Renal pelvis (tissue), 12 donors: ENCODE measurements at places on chromosomes 6 and 20. TPM values are rescaled to one million over a fixed set of nuclear protein-coding genes. Genes with fewer than 3 reads are reported as not detected.

SYNDIG1 gene
- polyA plus RNA-seq: 9.9 TPM

DNA sequence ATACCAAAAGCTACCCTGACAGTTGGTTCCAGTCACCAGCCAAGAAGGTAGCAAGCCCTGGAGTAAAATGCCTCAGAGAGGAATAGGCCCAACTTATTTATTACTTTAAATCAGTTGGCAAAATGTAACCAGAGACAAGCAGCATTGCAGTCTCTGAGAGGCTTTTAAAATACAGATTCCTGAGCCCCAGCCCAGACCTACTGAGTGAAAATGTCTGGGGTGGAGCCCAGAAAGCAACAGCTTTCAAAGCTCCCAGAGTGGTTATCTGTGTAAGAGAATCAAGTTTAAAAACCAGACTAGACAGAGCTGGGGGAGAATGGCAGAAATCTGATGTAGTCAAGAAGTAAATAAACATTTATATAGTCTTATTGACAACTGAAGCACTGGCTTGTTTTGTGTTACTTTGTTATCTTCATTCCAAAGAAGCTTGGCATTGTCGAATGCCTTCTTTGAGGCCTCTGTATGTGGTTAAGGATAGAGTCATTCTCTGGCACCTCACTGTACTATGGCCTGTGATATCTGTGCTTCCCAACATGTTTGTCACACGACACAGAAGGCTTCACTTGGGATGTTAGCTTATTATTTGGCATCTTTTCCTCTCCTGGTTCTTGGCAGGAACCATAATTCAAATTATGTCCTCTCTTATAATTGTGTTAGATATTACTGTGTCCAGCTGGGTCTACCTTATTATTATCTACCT lies 313.5 kb downstream of the SLC35F1 start:
- no peak for DNase-seq

DNA sequence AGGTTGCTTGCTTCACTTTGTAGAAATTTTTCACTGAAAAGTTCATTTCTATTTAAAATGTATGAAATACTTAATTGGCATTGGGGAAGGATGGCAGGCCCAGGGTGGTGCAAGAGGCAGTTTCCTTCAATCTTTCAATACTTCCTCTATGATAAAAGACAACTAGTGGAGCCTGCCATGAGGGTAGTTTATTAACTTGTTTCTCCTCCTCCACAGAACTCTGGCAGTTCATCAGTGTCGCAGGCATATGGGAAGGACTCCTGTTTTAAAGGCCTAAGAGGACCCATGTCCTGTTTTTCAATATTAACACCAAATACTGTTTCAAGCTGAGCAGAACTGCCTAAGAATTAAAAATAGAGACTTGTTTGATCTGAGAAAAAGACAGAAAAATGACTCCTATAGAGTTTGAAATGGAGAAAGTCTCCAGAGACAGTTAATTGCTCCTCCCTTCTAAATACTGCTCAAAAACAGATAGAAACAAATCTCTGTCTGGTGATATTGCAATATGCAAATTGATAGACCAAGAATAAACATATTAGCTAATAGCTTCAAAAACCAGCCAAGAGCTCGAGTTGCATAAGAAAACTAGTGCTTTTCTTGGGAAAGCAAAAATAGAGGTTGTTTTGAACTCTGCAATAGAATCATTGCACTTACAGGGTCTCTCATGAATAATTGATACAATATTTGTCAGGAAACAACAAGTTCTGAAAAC lies 665.7 kb upstream of the SLC35B3 start:
- no peak for DNase-seq

- no peak for DNase-seq
These were observed 848.8 kb upstream of the MAP3K7 start for GRCh38 chr6:91435630-91436029.

CRISP3 gene
- polyA plus RNA-seq: 0.25 TPM

GRCh38 chr6:99246602-99247001 lies 102.9 kb downstream of the FAXC start:
- no peak for DNase-seq

COL10A1 gene
- polyA plus RNA-seq: 0.65 TPM

GRCh38 chr20:45436732-45437485 lies 21.0 kb downstream of the PIGT start:
- peak; percentile 77 for DNase-seq
